ENCODE measurements at places on chromosomes 2 and 18. TPM values are rescaled to one million over a fixed set of nuclear protein-coding genes. Genes with fewer than 3 reads are reported as not detected.

The THSD7B gene
- not detected for total RNA-seq

The CHST10 gene
- 12.4 TPM for total RNA-seq

The ANKRD53 gene
- total RNA-seq = 0.11 TPM

The B3GNT7 gene
- total RNA-seq = not detected

The PGAP1 gene
- total RNA-seq = 7.8 TPM

The MC2R gene
- not detected for total RNA-seq

The FSHR gene
- not detected for total RNA-seq

The LAMA1 gene
- 1.4 TPM for total RNA-seq

The TUBB8B gene
- not detected for total RNA-seq

The FAHD2A gene
- 27.1 TPM for total RNA-seq

The IL36A gene
- total RNA-seq = not detected

The SH3BP4 gene
- total RNA-seq = 53.3 TPM

The RNF138 gene
- total RNA-seq = 26.2 TPM

The PDCD1 gene
- total RNA-seq = not detected

The SIX2 gene
- 55.6 TPM for total RNA-seq

The CASP10 gene
- total RNA-seq = 0.52 TPM

The PRKD3 gene
- 45.9 TPM for total RNA-seq

The SOCS6 gene
- total RNA-seq = 21.9 TPM

The RAX gene
- total RNA-seq = not detected

The CFAP221 gene
- total RNA-seq = not detected

The CXCR1 gene
- not detected for total RNA-seq

The AKAIN1 gene
- total RNA-seq = not detected

The CFAP210 gene
- total RNA-seq = not detected

The PAX3 gene
- 1.6 TPM for total RNA-seq

The IL1F10 gene
- total RNA-seq = not detected
